ENCODE measurements at places on chromosomes 3 and 15.

GRCh38 chr3:16665282-16665741 is 60.1 kb upstream of the DAZL start:
- DNase-seq = no peak

DNA sequence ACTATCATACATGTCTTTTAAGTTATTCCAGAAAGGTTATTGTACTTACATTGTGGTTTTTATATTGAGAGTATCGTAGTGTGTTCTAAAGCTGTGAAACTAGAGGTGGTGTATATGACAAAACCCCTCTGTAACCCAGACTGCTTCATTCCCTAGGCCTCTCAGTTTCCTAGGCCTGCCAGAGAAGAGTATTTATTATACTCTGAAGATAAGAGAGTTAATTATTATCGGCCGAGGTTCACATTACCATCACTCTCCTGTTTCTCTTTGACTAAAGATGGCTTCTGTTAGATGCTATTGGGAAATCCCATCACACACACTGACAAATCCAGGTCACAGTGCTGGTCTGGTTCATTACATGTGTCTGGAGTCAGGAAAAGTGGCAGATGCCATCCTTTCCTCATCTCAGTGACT is 20.5 kb downstream of the EXOSC7 start:
- no peak for DNase-seq

DNA sequence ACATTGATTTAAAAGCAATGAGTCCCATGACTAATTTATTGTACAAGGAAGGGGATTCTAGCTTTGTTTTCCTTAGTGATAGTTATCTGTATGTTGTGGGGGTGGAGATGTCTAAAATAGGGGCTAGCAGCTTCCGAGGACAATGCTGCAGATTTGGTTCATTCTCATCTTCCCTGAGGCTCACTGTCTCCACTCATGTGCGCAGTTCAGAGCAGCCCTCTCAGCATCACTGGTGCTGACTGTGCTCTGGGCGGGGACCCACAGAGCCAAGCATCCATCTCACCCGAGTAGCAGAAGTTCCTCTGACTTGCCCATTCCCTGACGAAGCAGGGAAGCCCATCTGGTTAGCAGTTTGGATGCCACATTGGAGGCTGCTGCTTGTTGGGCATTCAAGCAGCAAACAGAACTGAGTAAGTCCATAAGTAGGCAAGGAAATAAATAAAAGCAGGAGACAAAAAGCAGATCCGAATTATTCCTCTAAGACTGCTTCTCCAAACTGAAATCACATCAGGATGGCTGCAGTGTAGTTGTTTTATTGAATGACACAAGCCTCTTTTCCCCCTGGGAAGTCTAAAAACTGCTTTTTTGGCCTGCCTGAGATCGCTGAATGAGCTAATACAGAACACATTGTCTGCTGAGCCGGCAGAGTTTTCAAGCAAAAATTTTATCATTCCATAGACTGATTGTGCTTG is 27.5 kb downstream of the RARB start:
- no peak for DNase-seq

- DNase-seq = no peak
Measured at GRCh38 chr15:79582650-79583049, 150.5 kb downstream of the MINAR1 start.

DNA sequence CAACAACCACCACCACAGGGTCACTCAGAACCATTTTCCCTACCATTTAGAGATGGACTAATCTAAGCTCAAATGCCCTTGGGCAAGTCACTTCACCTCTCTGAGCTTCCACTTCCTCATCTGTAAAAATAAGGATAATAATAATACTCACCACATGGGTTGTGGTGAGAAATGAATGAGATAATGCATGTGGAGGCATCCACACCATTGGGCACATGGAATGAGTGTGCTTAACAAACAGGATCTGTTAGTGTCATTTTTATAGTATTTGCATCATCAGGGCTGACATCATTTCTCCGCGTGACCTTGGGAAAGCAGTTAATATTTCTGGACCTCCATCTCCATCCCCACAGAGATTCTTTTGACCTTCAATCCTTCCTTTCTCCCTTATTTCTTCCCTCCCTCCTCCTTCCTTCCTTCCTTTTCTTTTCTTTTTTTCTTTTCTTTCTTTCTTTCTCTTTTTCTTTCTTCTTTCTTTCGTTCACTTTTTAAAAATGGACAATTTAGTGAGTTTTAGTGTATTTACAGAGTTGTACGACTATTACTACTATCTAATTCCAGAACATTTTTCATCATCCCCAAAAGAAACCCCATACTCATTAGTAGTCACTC is 7.7 kb upstream of the RFT1 start:
- DNase-seq = no peak

Measured in SW 1271 (cell line).